ENCODE measurements at places on chromosomes 6 and 20.

DNA sequence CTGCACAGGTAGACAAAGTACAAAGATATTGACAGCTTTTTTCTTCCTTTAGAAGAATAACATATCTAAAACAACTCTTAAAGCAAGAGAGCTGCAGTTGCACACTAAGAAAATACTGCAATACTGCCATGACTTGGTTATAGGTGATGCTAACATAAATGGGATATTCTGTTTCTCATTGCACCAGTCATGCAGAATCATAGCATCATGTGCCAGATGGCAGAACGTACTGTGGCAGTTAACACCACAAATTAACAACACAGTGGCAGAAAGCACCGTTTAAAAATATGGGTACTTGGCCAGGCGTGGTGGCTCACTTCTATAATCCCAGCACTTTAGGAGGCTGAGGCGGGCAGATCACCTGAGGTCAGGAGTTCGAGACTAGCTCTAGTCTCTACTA lies 7.4 kb downstream of the ASXL1 start:
- no peak for DNase-seq

DNA sequence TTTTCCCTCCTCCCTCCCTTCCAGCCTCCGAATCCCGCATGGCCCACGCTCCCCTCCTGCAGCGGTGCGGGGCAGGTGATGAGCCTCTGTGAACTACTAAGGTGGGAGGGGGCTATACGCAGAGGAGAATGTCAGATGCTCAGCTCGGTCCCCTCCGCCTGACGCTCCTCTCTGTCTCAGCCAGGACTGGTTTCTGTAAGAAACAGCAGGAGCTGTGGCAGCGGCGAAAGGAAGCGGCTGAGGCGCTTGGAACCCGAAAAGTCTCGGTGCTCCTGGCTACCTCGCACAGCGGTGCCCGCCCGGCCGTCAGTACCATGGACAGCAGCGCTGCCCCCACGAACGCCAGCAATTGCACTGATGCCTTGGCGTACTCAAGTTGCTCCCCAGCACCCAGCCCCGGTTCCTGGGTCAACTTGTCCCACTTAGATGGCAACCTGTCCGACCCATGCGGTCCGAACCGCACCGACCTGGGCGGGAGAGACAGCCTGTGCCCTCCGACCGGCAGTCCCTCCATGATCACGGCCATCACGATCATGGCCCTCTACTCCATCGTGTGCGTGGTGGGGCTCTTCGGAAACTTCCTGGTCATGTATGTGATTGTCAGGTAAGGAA lies at the start of gene OPRM1:
Gene OPRM1 (plus strand): TSS at position 10 of the 612 bp plus-strand sequence. CDS start 305 bp downstream, at position 315.
- peak; percentile 91 for DNase-seq

DNA sequence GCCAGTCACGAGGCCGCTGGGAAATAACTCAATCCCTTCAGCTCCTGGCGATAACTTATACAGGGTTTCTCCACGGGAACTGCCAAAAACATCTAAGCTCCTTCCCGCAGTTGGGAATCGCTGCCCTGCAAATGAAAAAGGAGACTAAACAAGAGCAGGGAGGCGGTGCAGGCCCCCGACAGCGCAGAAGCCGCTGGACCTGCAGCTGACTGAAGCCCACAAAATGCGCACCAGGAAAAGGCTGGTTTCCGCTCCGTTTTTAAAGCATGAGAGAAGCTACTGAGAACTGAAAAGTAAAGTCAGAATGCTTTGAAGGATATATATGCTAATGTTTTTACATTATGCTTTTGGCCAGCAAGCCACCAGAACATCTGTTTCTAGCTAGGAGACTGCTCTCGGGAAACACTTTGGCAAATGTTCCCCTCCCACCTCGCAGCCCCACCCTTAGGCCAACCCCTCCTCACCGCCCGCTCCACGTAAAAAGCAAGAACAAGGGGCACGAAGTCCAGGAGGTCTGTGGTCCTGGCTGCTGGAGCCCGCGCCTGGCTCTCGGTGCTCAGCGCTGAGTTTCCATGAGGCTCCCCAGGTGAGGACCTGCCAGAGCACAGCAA lies 90.5 kb downstream of the SOD2 start:
- no peak for DNase-seq

DNA sequence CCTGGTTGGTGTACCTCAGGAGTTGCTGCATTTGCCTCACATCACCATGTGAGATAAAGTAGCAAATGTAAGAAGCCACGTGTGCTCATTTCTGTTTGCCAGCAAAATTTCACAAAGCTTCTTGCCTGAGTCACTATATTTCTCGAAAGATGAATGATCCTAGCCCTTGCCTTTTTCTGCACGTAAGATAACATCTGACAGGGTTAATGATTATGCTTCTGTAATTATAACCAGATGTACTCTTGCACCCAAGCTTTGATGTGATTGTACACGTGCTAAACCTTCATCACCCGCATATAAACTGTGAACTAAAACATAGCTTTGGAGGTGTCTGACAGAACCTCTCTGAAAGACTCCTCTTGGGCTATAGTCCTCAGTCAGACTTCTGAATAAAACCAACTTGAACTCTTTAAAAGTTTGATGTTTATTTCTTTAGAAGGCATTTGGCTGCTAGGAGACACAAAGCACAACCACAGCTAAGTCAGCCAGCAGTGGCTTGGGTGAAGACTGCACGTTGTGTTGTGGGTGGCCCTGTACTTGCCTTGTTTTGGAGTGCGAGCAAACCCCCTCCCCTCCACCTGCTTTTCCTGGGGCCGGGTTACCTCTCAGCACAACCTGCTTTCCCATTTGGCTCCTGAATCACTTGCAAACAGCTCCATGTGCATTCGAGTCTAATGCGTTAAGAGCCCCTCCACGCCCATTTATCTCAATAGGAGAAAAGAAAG lies 19.3 kb downstream of the PROKR2 start:
- no peak for DNase-seq

GRCh38 chr6:50847890-50848594 lies 29.4 kb downstream of the TFAP2B start:
- no peak for DNase-seq

DNA sequence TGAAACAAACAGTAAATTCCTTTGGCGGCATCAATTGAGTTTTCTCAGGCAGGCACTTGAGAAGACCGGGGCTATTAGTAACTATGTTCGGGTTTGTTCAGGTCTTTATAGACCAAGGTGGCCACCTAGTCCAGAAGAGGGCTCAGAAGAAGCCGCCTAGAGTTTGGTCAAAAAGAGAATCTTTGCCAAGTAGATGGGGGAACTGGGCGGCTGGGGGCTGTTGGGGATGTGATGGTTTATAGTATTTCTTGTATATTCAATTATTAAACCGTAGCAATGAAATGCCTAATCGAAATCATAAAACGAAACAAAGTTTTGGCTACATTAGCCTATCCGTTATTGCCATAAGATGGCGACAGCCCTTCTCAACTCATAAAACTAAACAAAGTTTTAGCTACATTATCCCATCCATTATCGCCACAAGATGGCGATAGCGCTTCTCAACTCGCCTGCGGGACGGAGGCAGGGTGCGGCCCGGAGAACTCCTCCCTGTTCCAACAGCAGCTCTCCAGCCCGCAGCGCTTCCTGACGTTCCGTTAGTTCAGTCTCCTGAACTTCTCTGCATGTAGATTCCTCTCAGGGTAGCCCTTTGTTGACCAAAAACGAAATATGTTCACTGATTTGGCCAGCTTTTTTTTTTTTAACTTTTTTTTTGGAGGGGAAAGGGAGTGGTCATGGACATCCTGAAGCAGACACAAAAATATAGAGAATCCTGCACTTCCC lies 120.5 kb upstream of the PRSS16 start:
- DNase-seq: peak; percentile 91

- no peak for DNase-seq
Observed at GRCh38 chr20:62059401-62059800, 6.3 kb downstream of the TAF4 start.

DNA sequence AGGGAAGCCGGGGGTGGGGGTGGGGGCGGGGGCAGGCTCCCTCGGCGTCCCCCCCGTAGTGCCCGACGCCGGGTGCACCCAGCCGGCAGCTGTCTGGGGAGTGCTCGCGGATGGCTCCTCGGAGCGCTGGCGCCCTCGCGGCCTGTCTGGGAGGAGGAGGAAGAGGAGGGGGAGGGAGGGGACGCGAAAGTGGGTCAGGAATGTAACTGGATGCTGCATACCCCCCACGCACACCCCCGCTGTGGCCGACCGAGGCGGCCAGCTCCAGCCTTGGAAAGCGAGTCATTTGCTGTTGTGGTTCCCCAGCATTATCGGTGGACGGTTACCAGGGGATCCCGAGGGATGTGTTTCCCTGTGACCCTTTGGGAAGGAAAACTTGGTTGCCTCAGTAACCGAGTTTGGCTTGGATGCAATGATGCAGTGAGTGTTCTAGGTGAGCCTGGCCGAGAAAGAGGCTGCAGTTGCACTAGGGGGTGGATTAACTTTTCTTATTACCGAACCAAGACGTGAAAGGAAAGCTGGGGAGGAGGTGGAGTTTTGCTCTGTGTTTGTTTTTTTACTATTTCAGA lies 55.2 kb upstream of the RREB1 start:
- DNase-seq: peak; percentile 75

All from islet precursor cell (in vitro differentiated cells).